ENCODE measurements at places on chromosomes 4 and X.

DNA sequence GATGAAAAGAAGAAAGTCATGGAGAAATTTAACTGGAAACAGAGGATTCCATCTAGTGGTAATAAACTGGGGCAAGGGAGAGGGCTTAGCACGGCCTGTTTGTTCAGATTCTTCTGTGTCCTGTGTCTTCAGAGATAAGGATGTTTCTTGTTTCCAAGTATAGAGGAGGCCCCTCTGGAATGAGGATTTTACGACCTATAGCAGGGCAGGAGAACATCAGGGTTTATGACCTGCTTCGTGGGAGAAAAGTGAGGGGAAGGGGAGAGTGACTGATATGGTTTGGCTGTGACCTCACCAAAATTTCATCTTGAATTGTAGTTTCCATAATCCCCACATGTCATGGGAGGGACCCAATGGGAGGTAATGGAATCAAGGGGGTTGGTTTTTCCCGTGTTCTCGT, 93.0 kb upstream of the LDB2 start:
- no peak for DNase-seq

DNA sequence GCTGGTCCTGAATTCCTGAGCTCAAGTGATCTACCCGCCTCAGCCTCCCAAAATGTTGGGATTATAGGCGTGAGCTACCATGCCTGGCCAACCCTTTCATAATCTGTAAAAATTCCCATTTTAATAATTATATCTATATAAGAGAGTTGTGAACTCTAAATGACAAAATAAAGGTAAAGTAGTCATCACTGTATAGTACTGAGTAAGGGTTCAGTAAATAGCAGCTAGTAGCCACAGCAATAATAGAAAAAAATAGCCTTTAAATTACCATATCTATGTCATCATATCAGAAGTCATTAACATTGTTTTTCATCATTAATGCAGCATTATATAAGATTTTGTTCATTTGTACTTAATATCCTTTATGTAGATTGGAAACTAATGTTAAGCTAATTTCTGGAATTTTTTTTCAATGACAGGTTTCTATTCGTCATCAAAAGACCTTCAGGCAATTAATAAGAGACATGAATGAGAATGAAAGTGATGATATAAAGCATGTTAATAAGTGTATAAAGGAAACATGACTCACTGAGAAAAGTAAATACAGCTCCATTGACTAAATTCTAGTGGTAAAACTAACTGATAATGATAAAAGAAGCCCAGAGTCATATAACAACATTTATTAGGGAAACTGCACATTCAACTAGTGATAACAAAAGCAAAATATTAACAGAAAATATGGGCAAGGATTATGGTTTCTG, 85.9 kb upstream of the UGT8 start:
- peak; percentile 40 for DNase-seq

DNA sequence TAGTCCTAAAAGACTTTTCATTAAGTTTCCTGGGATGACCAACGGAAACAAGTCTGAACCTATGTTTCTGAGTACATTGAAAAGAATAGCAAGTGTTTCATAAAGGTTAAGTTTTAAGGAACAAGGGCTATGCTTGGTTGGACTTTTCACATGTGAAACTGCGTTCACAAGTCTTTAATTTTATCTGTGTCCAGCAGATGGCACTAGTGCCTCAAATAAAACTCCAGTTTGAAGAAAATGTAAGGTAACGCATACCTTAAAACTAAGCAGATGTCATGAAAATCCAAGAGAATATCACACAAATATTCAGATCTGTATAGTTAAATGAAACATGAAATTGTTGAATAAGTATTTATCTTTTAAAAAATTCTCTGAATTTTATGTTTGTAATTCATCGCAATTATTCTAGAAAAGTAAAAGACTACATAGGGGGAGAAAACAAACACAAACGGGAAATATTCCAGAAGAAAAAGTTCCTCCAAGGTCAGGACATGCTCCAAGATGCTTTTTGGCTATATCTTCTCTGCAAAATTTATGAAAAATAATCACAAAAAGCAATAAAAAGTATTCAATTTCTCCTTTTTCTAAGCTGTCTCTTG, 89.6 kb upstream of the MAD2L1 start:
- DNase-seq = peak; percentile 72

GRCh38 chrX:14357314-14357713, 172.0 kb upstream of the GLRA2 start:
- no peak for DNase-seq

- DNase-seq = no peak
Observed at GRCh38 chrX:26254436-26254835, 38.5 kb downstream of the MAGEB5 start.

DNA sequence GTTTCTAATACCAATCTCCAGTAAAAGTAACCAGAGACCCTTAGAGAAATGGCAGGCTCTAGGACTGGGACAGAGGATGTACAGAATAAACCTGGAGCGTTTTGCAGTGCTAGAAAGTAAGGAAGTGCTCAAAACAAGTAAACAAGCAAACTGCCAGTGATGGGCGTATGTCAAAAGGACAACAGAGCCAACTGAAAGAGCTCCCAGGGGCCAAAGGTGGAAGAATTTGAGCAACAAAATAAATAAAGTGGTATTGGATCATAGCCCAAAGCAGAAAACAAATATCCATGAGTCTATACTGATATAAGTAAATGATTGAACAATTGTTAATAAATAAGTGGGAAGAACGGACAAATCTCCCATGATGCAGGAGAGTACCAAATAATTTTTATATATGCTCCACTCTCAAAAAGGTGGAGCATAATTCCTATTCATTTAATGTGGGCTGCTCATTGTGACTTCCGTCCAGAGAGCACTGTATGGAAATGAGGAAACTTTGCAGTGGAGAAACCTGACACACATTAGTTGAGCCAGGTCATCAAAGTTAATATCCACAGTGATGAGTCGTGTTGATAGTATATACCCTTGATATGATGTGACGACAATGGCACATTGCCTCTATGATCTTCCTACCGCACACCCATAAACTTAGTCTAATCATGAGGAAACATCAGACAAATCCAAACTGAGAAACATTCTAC, 17.8 kb upstream of the SEPTIN11 start:
- DNase-seq = no peak

GRCh38 chr4:337932-338758, 531 bp downstream of the ZNF141 start:
- DNase-seq = no peak

GRCh38 chr4:105755375-105755774, 46.8 kb downstream of the GSTCD start:
- no peak for DNase-seq

GRCh38 chrX:13412208-13412600, 92.4 kb upstream of the ATXN3L start:
- no peak for DNase-seq

- DNase-seq = no peak
Observed at GRCh38 chr4:113982181-113982580, 2.7 kb upstream of the ARSJ start.

DNA sequence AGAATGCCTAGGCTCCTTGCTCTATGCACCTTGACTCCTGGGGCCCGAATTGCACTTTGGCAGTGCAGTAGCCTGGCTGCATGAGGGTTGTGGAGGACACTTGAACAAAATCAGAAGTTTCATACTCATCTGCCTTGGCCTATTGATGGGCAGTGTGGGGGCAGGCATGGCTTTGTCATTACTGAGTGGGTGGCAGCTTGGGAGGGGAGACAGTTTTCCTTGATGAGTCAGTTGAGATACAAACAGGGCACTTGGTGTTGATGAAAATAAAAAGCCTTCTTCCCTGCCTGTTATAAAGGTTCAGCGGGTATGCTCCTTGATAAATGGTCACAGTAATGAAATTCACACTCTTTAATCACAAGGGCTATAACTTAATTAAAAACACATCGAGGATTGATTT, 126.8 kb upstream of the MAMLD1 start:
- DNase-seq = no peak

DNA sequence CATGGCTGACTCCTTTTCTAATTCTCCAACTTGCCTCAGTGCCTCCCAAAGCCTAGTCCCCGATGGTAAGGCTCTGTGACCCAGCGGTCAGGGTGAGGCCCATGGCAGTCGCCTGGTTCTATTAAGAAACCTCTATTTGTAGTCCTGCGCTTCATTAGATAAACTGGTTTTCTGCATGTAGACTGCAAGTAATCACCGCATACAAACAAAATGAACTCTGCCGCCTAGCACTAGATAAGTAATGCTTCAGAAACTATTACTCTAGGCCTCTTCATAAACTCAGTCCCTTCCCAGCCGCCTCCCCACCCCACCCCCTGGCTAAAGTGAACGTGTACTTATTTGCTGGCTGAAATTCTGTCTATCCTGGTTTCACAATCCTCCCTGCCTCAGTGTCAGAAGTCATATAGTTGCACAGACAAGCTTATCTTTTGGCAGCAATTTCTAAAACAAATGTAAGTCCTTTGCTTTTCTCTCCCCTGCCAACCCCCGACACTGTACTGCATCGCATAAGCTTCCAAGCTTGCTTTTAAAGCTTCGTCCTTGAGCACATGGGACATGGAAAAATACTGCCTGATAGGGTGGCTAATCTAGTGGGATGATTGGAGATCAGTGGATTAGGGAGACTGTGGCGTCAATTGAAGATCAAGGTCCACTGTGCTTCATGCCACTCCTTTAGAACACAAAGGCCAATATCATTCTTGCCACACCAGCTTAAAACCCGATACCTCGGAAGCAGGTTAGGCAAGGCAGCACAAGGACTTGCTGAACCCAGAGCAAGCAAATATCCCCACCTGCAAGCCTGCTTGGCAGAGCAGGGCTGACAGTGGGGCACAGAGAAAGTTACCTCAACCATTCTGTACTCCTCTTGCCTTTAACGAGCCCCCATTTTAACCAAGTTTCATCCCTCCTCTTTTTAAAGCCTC, 125.8 kb downstream of the IRF2 start:
- DNase-seq = peak; percentile 73

Data from LoVo (cell line).